ENCODE measurements at places on chromosomes 1 and 21.

- DNase-seq, result no peak
Measured at GRCh38 chr1:236400061-236400603, 6.0 kb downstream of the EDARADD start.

GRCh38 chr1:110495926-110496600 lies 22.9 kb downstream of the KCNA10 start:
- DNase-seq, result peak; percentile 61

GRCh38 chr1:57132993-57133622 lies 167.3 kb upstream of the C8B start:
- no peak for DNase-seq

DNA sequence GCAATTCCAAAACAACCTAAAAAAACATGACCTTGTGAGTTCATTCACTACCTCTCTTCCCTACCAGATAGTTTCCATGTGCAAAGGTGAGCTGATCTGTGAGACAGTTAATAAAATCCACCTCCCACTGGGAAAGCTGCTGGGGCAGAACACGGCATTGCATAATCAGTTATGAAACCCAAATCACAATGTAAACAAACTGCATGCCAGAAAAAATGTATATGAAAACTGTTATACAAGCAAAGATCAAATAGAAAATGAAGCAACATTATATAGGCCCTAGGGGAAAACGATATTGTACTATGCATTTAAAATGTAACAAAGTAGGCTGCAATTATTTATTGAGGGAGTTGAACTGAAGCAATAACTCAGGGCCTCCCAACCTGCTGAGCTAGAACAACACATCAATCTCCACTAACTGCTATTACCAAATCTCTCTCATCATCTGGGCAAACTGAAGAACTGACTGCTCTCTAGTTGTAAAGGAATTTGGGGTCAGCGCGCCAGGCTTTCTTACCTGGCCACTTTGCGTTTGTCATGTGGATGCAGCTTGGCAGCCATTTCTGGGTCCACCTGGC lies 31.0 kb downstream of the TRIT1 start:
- DNase-seq, result no peak

GRCh38 chr1:187848321-187848720 lies 1019.6 kb downstream of the PLA2G4A start:
- no peak for DNase-seq

DNA sequence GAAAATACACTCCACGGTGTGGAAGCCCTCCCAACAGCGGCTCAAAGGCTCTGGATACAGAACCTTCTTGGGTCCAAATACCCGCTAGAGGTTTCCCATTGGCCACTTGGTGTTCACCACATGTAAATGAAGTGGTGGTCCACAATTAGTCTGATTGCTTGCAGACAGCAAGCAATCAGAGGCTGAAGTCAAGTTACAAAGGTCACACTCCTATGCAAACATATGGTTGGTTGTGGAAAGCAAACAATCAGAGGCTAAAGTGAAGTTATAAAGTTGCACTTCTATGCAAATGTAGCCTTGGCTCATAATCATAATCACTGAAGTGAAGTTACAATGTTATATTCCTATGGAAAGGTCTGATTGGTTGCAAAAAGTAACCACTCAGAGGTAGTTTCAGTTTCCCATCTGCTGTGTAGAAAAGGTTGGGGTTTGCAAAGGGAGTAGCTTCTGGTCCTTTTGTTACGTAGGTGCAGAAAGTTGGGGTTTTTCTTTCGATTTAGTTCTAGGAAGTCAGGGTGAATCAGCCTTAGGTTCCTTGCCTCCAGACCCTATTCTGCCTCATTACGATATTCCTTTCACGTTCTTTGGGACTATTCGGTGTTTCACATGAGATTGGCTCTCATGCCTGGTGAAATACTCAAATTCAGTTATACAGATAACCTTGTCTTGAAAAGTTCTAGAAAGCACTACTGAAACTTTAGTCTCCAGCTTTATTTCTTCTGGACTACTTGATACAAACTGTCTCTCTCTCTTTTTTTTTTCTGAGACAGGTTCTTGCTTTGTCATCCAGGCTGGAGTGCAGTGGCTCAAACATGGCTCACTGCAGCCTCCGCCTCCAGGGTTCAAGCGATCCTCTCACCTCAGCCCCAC lies 36.7 kb upstream of the MTF2 start:
- DNase-seq, result no peak

DNA sequence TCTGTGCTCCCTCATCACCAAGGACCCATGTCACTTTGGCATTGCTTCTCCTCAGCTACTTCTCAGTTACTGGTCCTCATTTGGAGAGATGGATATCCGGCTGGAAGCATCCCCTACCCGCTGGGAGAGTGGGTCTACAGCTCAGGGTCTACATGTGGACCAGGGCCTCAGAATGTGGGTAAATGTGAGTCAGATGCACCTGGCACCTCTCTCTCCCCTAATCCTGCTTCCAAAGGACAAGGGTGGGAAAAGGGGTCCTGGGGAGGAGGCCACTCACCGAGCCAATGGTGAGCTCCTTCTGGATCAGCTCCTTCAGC lies 908 bp downstream of the S100A6 start:
- no peak for DNase-seq

- no peak for DNase-seq
Measured at GRCh38 chr21:36534656-36535055, 54.7 kb upstream of the CLDN14 start.

GRCh38 chr1:30159015-30159414 lies 564.4 kb downstream of the MATN1 start:
- no peak for DNase-seq

DNA sequence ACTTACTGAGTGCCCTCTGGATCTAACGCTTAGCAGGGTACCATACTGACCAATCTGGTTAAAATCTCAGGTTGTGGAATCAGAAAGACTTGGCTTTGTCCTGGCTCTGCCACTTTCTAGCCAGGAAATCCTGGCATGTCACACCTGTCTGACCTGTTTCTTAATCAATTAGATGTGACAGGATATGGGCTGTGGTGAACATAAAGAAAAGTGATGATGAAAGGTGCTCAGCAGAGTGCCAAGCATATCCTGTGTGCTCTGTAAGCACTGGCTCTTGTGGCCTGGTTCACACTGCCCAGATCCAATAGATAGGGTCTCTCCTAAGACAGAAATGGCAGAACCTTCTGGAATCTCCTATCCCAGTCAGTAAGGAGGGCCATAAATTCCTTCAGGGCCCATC lies 53.9 kb downstream of the PHC2 start:
- DNase-seq, result no peak

- peak; percentile 72 for DNase-seq
Measured at GRCh38 chr1:32695098-32695904, 7.3 kb downstream of the SYNC start.

GRCh38 chr1:162626761-162627160 lies 5.5 kb upstream of the DDR2 start:
- no peak for DNase-seq

- no peak for DNase-seq
Measured at GRCh38 chr1:186178426-186179043, 196.5 kb downstream of the TPR start.

GRCh38 chr1:225919906-225920305 lies 4.1 kb downstream of the PYCR2 start:
- DNase-seq, result peak; percentile 76

DNA sequence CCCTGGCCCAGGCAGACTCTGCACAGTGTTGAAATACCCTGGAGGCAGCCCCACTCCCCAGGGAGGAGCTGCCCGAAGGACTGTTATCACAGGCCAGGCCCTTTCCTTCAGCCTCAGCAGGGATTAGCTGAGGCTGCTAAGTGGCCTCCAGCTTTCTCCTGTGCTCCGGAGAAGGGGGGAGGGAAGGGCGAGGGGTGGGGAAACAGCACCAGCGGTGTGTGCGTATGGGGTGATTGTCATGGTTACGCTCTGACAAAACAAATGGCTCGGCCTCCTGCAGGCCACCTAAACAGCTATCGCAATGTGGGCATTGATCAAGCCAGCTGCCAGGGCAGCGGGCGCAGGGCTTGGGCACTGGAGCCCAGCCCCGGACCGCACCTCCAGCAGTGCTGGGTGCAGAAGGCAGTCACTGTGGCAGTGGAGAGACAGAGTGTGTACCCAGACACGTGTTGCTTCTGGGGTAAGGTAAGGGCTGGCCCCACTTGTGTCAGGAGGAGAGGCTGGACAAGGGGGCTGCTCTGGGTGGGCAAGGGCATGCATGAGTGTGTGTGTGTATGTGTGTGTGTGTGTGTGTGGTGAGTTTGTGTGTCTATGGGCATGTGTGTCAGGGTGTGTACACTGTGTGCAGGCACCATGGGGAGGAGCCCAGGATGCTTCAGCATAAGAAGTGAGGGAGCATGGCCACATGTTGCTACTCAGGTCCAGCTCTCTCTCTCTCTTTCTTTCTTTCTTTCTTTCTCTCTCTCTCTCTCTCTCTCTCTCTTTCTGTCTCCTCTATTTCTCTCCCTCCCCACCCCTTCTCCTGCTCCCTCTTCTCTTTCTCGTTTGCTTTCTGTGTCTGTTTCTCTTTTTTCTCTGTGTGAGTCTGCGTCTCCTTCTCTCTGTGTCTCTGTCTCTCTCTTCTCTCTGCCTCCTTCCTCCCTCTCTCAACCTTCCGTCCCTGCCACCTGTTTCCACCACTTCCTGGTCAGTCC lies at the start of gene VWA5B1:
TSS of gene VWA5B1 (plus strand) at position 252 of the 974 bp plus-strand sequence. CDS start 19,727 bp downstream, outside the sequence.
- DNase-seq, result no peak

GRCh38 chr1:225848030-225848955 lies 33.9 kb downstream of the TMEM63A start:
- no peak for DNase-seq

DNA sequence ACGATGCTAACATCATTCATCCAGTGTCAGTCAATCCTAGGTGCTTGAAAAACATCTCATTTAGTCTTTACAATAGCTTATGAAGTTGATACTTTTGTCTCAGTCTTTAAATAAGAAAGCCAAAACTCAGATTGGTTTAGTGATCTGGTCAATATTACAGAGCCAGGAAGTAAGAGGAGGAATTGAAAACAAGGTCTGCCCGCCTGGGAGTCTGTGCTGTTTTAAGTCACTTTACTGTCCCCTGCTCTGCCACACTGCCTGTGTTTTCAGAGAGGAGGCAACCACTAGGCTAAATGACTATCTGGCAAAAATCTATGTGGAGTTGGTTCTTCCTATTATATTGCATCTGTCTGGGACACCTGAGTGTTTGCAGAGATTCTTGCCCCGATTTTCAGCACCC lies 62.3 kb downstream of the ST6GALNAC3 start:
- DNase-seq, result no peak

- DNase-seq, result peak; percentile 28
Measured at GRCh38 chr1:245997471-245998258, 509.4 kb downstream of the SMYD3 start.

- no peak for DNase-seq
Measured at GRCh38 chr1:6145864-6146410, 34.2 kb downstream of the CHD5 start.
